ENCODE measurements at places on chromosomes 7 and 10. TPM values are rescaled to one million over a fixed set of nuclear protein-coding genes. Genes with fewer than 3 reads are reported as not detected.
A peak's percentile ranks its signal among the peaks of the same experiment; 100 is the strongest.

The NRCAM gene
- total RNA-seq: 0.05 TPM

GRCh38 chr10:93080350-93081046 lies 6.8 kb downstream of the CYP26A1 start:
- peaks cover 10% of the 10 kb centered on the region for H3K4me1 ChIP-seq
- H3K27me3 ChIP-seq: peaks cover 44% of the 10 kb centered on the region
- no peak overlapping the region for H3K4me3 ChIP-seq
- no peak for DNase-seq

The CYP2C19 gene
- not detected for total RNA-seq

- no peaks in the 10 kb centered on the region for H3K27me3 ChIP-seq
- DNase-seq: no peak
- H3K27ac ChIP-seq: peak overlapping the region; percentile 88
- H3K4me1 ChIP-seq: peaks cover 25% of the 10 kb centered on the region
- H3K36me3 ChIP-seq: peaks cover 29% of the 10 kb centered on the region
These were observed 816 bp downstream of the PSMG3 start for GRCh38 chr7:1569016-1569415.

DNA sequence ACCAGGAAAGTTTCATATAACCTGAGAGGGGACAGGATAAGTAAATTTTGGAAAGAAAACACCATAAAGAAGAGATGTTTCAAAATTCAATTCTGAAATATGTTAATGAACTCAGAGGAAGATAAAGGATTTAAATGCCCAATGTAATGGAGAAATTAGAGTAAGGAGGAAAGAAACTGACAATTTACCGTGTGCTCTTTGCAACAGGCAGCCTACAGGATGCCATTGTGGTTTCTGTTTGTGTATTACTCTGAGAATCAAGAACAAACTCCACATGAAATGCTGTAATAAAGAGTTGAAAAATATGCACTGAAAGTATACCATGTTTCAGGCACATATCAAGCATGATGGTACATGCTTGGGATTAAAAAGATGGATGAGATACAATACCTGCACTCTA lies 44.8 kb upstream of the GLCCI1 start:
- DNase-seq: no peak
- no peaks in the 10 kb centered on the region for H3K36me3 ChIP-seq

The TMEM139 gene
- 1.1 TPM for total RNA-seq

The RSPH10B gene
- total RNA-seq: 0.59 TPM

DNA sequence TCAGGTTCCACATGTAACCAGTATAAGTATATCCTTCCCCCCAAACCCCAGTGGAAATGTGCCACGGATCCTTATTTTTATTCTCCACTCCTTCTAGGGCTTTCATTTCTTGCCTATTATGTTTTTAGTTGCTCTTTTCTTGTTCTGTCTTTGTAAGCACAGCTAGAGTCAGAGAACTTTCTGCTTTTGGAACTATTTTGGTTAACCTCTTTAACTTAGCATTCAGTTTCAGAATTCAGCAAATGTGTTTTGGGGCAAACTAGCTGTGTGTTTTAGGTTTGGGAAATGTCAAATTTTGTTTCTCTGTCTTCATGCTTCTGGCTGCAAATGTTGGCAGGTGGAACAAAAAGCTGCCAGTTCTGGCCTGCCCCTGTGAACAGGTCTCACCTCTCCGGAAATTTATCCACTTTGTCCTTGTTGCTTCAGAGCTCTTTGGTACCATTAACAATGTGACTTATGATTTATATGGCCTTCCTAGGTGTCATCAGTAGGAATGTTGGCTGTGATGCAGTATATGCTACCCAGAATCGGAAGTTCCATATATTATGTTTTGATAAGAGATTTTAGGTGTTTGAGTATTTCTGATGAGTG lies 156.1 kb downstream of the ADK start:
- no peak for DNase-seq
- no peak overlapping the region for H3K4me3 ChIP-seq
- no peaks in the 10 kb centered on the region for H3K27me3 ChIP-seq
- H3K4me1 ChIP-seq: peaks cover 10% of the 10 kb centered on the region
- H3K27ac ChIP-seq: no peak overlapping the region

GRCh38 chr10:12637649-12638048 lies 288.3 kb downstream of the CAMK1D start:
- DNase-seq: no peak
- peak overlapping the region; percentile 29 for H3K27ac ChIP-seq
- H3K4me3 ChIP-seq: no peak overlapping the region
- no peaks in the 10 kb centered on the region for H3K27me3 ChIP-seq
- no peaks in the 10 kb centered on the region for H3K36me3 ChIP-seq

DNA sequence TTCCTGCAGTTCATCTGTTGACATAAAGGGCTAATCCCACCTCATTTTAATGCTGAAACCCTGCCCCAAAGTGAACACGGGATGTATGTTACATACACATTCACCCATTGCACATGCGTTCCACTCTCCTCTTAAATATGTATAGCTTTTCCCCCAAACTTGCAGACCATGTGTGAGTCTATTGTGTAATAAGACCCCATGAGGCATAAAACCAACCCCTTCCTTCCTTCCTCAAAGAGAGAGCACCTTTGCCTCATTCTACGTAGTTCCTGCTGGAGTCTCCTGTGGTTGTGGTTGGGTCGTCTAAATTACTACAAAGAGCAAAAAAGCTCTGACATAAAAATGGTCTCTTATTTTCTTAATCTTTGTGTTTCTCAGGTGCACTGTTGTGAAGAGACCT lies 345.7 kb upstream of the KLF6 start:
- H3K27me3 ChIP-seq: no peaks in the 10 kb centered on the region
- peaks cover 45% of the 10 kb centered on the region for H3K4me1 ChIP-seq
- H3K27ac ChIP-seq: no peak overlapping the region
- H3K36me3 ChIP-seq: peaks cover 22% of the 10 kb centered on the region
- H3K4me3 ChIP-seq: no peak overlapping the region
- no peak for DNase-seq

- H3K27me3 ChIP-seq: no peaks in the 10 kb centered on the region
- H3K36me3 ChIP-seq: no peaks in the 10 kb centered on the region
- no peaks in the 10 kb centered on the region for H3K4me1 ChIP-seq
- no peak overlapping the region for H3K4me3 ChIP-seq
These were observed 496.2 kb downstream of the TNS3 start for GRCh38 chr7:47085491-47086275.

The RBP3 gene
- total RNA-seq: not detected

- no peak for DNase-seq
- H3K4me1 ChIP-seq: peaks cover 6% of the 10 kb centered on the region
These were observed 13.0 kb downstream of the EN2 start for GRCh38 chr7:155470686-155471638.

DNA sequence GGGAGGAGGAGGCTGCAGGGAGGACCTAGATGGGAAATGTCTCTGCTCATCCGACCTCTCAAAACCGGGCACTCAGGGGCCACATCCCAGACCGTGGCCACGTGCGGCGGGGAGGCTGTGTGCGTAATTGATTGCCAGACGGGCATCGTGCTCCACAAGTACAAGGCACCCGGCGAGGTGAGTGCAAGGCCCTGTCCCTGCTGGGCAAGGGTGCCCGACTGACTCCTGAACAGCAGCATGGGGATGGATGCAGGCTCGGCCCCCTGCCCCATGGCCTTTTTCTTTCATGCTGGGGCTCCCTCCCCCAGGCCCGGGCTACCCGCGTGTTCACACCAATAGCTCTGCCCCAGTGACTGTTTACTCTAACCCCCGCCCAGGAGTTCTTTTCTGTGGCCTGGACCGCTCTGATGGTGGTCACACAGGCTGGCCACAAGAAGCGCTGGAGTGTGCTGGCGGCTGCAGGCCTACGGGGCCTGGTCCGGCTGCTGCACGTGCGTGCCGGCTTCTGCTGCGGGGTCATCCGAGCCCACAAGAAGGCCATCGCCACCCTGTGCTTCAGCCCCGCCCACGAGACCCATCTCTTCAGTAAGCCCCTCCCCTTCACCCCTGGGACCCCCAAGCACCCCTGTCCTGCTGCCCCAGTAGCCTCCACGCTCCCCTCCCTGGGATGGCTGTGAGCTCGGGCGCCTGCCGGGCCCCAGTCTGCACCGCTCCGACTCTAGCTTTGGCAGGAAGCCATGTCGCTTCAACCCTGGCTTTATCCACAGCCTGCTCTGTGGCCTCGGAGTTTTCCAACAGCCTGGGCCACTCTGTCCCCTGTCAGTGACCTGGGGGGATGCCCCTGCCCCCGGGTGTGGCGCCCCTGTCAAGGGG lies 3.9 kb downstream of the LRWD1 start:
- DNase-seq: no peak
- H3K27ac ChIP-seq: no peak overlapping the region
- peaks cover 15% of the 10 kb centered on the region for H3K36me3 ChIP-seq
- H3K4me1 ChIP-seq: peaks cover 18% of the 10 kb centered on the region
- no peak overlapping the region for H3K4me3 ChIP-seq

DNA sequence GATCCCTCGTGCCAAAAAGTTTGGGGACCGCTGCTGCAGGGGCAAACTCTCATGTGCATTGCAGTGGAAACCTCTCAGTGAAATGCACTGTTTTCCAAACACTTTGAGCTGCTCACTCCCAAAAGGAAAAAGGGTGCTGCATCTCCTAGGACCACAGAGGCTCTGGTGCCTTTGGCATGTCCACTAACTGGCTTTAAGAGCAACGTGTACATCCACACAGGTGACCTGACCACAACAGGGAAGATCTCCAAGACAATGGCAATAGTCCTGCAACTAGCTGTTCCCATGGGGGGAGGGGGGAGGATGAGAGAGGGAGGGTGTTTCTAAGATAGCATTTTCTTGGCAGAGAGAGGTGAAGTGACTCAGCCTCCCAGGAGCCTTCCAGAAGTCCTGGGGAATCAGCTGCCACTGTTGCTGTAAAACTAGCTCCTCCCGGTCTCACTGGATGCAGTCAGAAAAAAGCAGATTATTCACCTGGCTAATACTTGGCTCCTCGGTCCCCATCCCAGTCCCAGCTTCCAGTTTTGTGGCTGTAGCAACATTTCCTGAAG lies 181.7 kb downstream of the HECW1 start:
- no peak for DNase-seq
- H3K4me1 ChIP-seq: no peaks in the 10 kb centered on the region
- H3K36me3 ChIP-seq: no peaks in the 10 kb centered on the region
- H3K4me3 ChIP-seq: no peak overlapping the region

DNA sequence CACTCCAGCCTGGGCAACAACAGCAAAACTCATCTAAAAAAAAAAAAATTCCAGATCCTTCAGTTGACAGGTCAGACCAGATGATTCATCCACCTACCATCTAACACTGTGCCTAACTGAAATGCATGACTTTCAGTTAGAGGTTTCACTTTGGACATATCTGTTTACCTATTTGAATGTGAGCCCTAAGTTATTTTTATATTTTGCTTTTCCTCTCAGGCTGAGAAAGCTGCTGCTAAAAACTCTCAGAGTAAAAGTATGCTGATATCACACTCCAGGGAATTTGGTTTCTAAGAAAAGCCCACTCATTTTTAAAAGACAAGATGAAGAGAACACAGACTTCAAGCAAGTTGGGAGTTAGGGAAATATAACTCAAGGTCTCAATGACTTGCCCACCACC lies 126.0 kb downstream of the SGMS1 start:
- H3K36me3 ChIP-seq: peaks cover 21% of the 10 kb centered on the region
- peaks cover 51% of the 10 kb centered on the region for H3K4me1 ChIP-seq
- no peaks in the 10 kb centered on the region for H3K27me3 ChIP-seq
- no peak for DNase-seq

The PRKCQ gene
- 40.8 TPM for total RNA-seq

- DNase-seq: no peak
- no peak overlapping the region for H3K4me3 ChIP-seq
- peaks cover 13% of the 10 kb centered on the region for H3K36me3 ChIP-seq
- H3K27me3 ChIP-seq: no peaks in the 10 kb centered on the region
These were observed 60.0 kb downstream of the MCMBP start for GRCh38 chr10:119812684-119813083.

- no peaks in the 10 kb centered on the region for H3K27me3 ChIP-seq
- peaks cover 2% of the 10 kb centered on the region for H3K4me1 ChIP-seq
- peak; percentile 42 for DNase-seq
These were observed 16.5 kb downstream of the AIFM2 start for GRCh38 chr10:70115948-70116682.

DNA sequence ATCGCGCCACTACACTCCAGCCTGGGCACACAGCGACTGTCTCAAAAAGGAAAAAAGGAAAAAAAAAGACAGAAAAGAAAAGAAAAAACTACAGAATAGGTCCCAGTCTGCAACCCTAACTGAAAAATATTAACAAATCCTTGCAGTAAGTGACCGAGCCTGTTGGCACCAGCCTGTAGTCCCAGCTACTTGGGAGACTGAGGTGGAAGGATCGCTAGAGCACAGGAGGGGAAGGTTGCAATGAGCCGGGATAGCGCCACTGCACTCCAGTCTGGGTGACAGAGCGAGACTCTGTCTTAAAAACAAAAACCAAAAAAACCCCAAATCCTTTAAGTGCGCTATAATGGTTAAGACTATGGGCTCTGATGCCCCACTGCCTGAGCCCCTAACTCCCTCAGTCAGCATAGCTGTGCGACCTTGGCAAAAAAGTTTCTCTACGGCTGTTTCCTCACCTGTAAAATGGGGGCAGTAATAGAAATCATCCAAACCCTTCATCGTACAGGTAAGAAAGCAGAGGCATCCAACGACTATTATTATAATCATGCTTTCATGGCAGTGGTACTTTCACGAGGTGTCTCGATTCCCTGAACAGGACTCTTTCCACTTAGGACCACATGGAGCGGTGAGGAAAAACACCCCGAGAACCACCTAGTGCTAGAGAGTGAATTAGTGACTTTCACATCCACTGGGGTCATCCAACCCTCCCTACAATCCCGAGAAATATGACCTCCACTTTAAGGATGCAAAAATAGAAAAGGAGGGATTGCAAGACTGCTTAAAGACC lies 755 bp downstream of the TOMM7 start:
- peaks cover 32% of the 10 kb centered on the region for H3K4me1 ChIP-seq
- H3K4me3 ChIP-seq: peak overlapping the region; percentile 97
- no peak for DNase-seq
- peaks cover 13% of the 10 kb centered on the region for H3K27me3 ChIP-seq
- H3K36me3 ChIP-seq: peaks cover 12% of the 10 kb centered on the region
- H3K27ac ChIP-seq: peak overlapping the region; percentile 93

- no peaks in the 10 kb centered on the region for H3K36me3 ChIP-seq
- peaks cover 23% of the 10 kb centered on the region for H3K4me1 ChIP-seq
- no peak overlapping the region for H3K4me3 ChIP-seq
- H3K27ac ChIP-seq: no peak overlapping the region
- H3K27me3 ChIP-seq: peaks cover 2% of the 10 kb centered on the region
These were observed 73.3 kb upstream of the SMNDC1 start for GRCh38 chr10:110378006-110378405.

DNA sequence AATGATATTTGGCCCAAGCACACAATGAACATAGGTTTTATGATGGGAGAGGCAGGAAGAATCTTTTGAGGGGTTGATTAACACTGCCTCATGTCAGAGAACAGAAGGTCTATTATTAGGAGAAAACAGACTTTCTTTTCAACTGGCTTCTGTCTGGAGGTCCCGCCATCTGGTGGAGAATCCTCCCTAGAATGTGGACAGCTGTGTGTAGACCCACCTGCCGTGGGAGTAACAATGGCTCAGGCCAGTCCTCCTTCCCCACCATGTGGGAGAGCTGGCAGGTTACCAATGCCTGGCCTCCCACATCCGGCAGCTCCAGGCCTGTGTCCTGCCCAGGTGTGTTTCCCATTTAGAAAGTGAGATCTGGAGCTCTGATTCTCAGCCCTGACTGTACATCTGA lies 70.4 kb upstream of the AOAH start:
- H3K36me3 ChIP-seq: no peaks in the 10 kb centered on the region
- H3K27ac ChIP-seq: no peak overlapping the region
- peaks cover 33% of the 10 kb centered on the region for H3K4me1 ChIP-seq
- no peak for DNase-seq

- peak overlapping the region; percentile 97 for H3K4me3 ChIP-seq
- H3K36me3 ChIP-seq: peaks cover 16% of the 10 kb centered on the region
- peaks cover 40% of the 10 kb centered on the region for H3K4me1 ChIP-seq
- H3K27ac ChIP-seq: peak overlapping the region; percentile 94
- peak; percentile 41 for DNase-seq
- H3K27me3 ChIP-seq: peaks cover 12% of the 10 kb centered on the region
These were observed 540 bp downstream of the SNX13 start for GRCh38 chr7:17939606-17940301.

The HOXA6 gene
- total RNA-seq: not detected
